ENCODE measurements at places on chromosomes 6 and 20. TPM values are rescaled to one million over a fixed set of nuclear protein-coding genes. Genes with fewer than 3 reads are reported as not detected.

The KIF25 gene
- total RNA-seq, result not detected

The SRF gene
- 10.8 TPM for total RNA-seq

The CGA gene
- not detected for total RNA-seq

The FRS3 gene
- total RNA-seq, result 0.77 TPM

The GSTA1 gene
- not detected for total RNA-seq

The MCCD1 gene
- total RNA-seq, result not detected

The TREML4 gene
- total RNA-seq, result not detected

The PAX1 gene
- total RNA-seq, result not detected

The KIF6 gene
- not detected for total RNA-seq

The LY6G6F gene
- not detected for total RNA-seq

The FOXC1 gene
- total RNA-seq, result 3.5 TPM

The LGSN gene
- under 0.01 TPM for total RNA-seq

The CCNC gene
- 94.8 TPM for total RNA-seq
